Suppressor macrophage (primary cell): ENCODE measurements at places on chromosomes 1 and 21.

GRCh38 chr1:59707178-59707791, 107.5 kb upstream of the HOOK1 start:
- peak; percentile 68 for DNase-seq

DNA sequence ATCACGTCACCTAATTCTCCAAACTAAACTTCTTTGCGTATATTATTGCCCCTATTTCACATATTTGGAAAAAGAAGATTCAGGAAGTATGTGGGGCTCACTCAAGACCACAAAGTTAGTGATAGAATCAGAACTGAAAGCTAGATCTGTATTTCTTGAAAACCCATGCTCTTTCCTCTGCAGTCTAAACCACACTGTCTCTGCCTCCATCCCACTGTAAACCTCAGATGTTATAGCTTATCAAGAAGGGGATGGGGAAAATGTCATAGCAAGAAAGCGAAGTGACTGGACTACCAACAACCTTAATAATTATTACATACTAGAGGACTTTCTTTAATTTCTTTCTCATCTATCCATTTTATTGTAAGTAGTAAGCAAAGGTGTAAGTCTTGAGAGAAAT, 257.7 kb upstream of the SGIP1 start:
- DNase-seq: no peak

DNA sequence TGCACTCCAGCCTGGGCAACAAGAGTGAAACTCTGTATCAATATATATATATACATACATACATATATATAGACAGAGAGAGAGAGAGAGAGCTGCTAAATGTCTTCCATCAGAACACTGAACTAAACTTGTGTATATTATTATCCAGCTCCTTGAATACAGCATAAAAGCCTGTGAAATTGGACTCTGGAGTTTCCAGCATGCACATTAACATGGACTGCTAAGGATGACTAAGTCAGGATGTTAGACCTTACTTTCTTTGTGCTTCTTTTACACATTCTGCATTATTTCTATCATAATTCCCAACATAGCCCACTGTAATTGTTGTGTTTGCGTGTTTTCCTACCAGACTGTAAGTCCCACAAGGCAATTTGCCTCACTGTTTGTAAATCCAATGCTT, 259.1 kb downstream of the TGFB2 start:
- no peak for DNase-seq

- no peak for DNase-seq
Measured at GRCh38 chr21:38470755-38471154, 27.5 kb downstream of the ERG start.

GRCh38 chr1:150578272-150579109, 919 bp downstream of the MCL1 start:
- peak; percentile 79 for DNase-seq

DNA sequence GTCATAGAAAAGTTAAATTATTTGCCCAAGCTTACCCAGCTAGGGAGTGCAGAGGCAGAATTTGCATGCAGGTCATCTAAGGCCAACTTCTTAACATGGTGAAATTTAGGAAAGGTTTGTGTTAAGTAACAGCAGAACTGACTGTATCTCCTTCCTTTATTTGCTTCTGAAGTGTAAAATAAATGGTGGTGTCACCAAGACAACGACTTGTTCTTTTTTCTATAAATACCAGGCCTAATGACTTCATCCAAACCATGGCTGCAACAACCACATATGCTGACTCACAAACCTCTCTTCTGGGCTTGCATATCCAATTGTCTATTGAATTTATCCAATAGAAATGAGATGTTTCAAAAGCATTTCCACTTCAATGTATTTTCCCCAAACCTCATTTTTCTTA, 19.1 kb downstream of the COL24A1 start:
- DNase-seq: peak; percentile 92

- DNase-seq: no peak
Measured at GRCh38 chr1:18954270-18955071, 2.0 kb downstream of the IFFO2 start.

DNA sequence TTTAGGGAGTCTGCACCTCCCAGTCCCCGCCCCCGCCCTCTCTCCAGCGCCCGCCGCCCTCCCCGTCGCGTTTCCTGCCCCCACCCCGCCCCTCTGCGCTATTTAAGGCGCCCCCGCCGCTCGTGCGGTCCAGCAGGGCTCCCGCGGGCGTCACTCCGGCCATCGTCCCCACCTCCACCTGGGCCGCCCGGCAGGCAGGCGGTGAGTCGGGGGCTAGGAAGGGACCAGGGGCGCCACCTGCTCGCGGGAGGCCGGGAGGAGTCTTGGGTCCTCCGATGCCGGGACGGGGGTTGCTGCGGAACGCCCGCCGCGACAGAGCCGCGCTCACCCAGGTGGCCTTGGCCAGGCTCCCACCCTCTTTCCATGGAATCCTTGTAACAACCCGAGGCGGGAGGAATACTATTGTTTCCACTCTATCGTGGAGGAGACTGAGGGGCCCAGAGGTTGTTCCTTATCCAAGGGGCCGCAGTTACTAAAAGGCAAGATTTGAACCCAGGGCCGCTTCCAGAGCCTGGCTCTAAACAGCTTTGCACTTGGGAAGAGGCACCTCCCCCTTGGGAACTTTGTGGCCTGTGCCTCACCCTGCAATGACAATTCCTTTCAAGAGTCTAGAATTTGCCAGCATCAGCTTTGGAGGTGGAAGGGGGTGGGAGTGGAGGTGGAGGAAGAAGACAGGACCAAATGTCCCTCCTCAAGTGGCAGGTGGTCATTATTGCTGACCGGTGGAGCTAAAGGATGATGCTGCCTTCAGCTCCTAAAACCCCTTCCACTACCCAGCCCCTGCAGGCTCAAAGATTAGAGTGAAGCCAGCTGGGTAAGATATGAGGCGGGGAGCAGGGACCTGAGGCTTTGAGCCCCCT, at the start of gene GJA4:
Gene GJA4 (plus strand): TSS at position 132 of the 860 bp plus-strand sequence. CDS start 1,215 bp downstream, outside the sequence.
- DNase-seq: no peak

DNA sequence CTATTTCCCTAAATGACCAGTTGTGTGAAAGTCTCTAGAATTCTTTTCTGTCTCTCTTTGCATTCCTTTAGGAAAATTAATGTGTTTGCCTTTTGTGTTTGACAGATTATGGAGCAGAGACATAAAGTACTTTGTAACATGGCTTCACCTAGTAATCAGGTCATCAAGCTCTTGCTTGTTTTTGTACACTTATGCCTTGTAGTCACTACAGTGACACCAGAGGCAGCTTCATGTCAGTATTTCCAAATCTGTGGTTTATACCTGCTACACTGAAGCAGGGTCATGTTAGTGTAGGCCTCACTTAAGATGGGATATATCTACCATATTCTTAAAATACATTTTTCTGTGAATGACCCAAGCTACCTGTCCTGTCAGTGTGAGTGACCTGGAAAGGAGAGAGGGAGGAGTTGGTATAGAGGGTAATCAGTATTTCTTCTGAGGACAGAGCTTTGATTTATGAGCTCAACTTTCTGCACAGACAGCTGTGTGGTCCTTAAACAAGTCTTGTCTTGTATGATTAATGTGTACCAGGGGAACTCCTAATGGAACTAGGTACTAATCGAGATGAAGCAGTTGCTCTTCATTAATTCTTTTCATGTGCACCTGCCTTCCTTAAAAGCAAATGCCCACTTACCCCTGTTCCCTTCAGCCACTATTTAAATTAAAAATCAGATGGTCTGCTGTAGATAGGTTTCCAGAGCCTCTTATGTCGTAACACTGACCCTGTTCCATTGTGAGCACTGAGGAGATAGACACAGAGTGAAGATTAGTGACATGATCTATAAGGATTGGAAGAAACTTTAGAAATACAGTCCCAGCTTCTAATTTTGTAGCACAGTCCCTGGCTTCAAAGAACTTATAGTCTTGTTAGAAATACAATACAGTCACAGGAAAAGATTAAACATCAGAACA, 45.7 kb downstream of the MACO1 start:
- no peak for DNase-seq

GRCh38 chr1:193697115-193697762, 510.8 kb upstream of the B3GALT2 start:
- no peak for DNase-seq

DNA sequence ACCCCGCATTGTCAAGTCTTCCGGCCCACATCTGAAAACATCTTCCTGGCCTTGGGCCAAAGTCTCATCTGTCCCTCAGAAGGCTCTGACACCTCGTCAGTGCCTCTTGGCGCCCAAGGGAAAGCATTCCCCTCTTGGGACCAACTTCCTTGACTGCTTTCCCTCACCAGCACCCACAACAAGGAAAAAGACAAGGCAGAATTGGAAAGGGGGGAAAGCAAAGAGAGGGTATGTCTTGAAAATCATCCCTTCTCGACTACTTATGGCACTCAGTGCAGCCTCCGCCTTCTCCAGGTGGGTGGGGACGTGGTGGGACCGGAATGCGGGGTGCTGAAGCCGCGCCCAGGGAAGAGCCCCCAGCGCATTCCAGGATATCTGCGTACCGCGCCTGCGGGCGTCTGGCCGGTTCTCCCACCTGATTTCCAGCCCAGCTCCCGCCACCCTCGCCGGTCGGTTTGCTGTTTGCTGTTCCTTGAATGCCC, 554 bp upstream of the SLC39A1 start:
- DNase-seq: peak; percentile 51

DNA sequence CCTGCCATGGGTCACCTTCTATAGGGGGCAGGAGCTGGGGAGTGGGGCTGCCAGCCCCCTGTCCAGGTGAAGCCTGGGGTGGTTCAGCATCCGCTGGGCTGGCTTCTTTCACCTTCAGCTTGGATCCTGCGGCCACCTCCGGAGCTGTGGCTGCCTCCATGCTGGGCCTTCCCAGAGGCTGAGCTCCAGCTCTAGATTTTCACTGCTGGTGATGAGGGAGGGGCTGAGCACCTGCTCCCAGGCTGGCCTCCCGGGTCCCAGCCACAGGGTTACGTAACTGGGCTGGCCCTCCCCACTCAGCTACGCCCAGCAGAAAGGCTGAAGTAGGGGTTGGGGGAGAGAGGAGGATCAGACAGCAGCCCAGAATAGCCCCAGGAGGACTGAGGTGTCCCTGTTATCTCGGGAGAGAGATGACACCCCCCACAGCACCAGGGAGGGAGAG, at the start of gene MYBPHL:
Gene MYBPHL (minus strand): TSS at position 180 of the 442 bp plus-strand sequence. CDS start 20 bp downstream, at position 160.
- DNase-seq: no peak

DNA sequence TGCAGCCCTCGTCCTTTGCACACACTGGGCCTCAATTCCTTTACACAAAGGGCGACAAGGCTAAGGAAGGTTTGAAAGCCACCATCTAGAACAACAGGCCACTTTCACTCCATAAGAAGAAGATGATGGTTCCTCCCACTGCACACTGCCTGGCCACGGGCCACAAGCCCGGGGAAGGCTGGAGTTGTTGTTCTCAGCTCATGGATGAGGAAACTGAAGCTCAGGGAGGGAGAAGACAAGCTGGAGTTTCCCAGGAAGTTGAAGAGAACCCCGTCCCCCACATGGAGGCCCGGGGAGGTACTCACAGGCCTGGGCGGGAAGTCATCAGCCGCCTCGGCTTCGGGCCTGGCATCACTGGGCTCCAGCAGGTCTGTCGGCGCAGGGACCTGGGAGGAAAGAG, 24.6 kb upstream of the DDOST start:
- peak; percentile 49 for DNase-seq

- peak; percentile 38 for DNase-seq
Measured at GRCh38 chr1:179599623-179600249, 8.1 kb downstream of the TDRD5 start.

- DNase-seq: no peak
Measured at GRCh38 chr1:94807742-94808491, 12.2 kb upstream of the SLC44A3 start.

- DNase-seq: no peak
Measured at GRCh38 chr1:180265201-180265600, 35.1 kb downstream of the LHX4 start.

- no peak for DNase-seq
Measured at GRCh38 chr1:85452948-85453347, 12.0 kb downstream of the DDAH1 start.
